Sciatic nerve (tissue), 2 donors: ENCODE measurements at places on chromosomes 1 and 21. TPM values are rescaled to one million over a fixed set of nuclear protein-coding genes. Genes with fewer than 3 reads are reported as not detected.

TFAP2E gene
- 3.4 TPM for total RNA-seq

DNA sequence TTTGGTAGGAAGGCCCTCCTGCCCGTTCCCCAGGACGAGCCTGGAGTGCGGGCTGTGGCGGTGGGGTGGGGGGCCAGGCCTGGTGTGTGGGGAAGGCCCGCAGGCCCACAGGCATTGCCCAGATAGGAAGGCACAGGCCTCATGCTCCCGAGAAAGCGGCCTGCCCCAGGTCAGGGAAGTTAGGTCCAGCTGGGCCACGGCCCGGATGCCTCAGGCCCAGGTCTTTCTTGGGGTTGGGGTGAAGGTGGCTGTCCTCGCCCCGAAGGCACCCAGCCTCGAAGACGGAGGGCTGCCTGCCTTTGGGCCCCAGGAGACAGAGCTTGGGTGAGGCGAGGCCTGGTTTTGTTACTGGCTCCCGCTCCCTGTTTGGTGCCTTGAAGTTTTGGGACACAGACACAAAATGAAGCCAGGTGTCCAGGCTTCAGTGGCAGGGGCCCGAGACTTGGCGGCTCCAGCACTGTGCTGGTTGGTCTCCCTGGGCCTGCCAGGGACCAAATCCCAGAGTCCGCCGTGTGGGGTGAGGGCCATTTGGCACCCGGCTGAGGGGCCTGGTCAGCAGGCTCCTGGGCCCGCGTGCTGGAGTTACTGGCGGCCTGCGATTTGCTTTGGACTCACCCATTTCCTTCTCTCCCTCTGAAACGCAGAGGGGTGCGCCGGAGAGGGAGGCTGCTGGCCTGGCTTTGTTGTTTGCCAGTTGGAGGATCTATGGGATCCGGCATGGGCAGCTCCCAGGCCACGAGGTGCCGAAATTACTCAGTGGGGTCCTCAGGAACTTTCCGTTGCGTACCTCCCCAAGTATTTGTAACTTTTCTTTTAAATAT, 2.0 kb downstream of the SKI start:
- no peak for DNase-seq

DNA sequence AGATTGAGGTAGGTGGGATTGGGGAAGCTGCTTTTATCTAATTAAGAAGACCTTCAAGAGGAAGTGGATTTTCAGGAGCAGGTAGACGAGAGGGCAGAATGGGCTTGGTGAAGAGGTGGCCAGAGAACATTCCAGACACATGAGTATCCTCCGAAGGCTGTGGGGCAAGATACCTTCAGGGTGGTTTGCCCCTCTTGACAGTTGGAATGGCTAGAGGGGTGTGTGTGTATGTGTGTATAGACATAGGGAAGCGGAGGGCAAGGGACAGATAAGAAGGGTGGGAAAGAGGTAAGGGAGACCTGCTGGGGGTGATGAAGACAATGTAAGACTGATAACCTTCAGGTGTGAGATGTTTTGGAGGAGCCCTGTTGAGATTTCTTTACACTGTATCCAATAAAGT, 46.8 kb upstream of the TSPAN2 start:
- DNase-seq: no peak

- no peak for DNase-seq
Measured at GRCh38 chr1:208149213-208149612, 95.0 kb downstream of the PLXNA2 start.

DNA sequence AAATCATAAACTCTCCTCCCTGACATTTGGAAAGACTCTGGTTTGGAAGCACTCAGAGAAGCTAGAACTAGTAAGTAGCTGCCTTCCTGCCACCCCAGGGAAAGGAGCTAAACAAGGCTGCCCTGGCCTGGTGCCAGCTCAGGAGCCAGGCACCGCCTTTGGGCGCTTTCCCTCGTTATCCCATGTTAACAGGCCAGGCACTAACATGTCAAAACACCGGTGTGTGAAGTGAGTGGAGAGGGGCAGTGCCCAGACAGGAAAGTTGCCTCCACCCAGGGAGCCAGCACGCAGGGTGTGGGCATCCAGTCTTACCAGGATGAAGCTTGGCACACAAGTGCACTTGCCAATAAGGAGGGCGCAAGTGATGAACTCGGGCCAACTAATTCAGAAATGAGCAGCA, 346.8 kb downstream of the RRAGC start:
- no peak for DNase-seq

DNA sequence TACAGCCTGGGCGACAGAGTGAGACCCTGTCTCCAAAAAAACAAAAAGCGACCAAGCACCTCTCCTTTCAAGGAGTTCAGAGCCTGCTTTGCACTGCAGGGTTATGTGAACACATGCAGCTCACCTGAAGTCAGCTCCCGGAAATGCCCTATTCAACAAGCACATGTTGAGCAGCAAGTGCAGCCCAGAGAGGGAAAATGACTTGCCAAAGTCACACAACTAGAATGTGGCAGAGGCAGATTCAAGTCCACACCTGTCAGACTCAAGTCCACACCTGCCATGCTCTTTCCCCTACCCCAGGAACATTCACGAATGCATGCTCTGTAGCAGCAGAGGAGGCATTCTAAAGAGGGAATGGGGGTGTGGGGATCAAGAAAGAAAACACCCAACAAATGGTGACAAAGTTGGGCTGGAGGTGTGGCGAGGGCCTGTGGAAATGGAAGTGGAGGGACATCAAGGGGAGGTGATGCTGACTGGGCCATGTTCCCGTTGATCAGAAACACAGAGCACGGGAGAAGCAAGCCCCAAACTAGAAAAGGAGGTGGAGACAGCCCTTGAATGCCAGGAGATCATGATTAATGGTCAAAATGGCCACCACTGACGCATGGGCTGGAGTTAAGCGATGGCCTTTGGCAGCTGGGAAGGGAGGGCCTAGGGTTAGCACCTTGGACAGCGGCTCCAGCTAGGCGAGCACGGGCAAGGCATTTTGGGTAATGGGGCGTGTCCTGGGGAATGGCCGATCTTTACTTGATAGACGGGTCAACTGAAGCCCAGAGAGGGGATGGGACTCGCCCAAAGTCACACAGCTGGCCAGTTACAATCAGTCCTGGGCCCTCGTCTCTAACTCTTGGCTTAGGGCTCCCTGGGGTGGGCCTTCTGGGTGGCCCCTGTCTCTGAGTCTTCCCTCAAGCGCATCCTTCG, 21.5 kb downstream of the RAP1GAP start:
- no peak for DNase-seq

DNA sequence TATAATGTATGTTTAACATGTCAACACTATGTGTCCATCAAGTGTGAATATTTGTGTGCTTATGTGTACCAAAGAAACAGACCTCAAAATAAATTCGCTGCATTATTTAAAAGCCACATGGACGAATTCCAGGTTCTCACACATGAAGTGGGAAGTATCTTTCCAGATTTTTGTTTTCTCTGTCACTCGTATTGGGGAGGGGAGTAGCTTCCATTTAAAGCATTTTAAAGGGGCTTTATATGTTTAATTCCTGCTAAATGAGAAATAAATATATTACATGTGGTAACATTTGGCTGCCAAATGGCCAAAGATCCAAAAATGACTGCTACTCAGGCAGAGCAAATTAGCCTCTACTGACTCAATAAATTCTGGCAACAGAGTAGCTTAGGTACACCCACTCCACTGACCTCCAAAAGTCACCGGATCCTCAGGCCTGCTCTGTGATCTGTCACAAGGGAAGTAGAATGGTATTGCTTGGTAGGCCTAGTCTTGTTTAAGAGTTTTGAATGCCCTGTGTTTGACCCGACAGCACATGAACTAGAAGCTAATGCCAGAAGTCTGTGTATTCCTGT, 178.1 kb downstream of the ZP4 start:
- no peak for DNase-seq
